ENCODE measurements at places on chromosomes 4 and X. TPM values are rescaled to one million over a fixed set of nuclear protein-coding genes. Genes with fewer than 3 reads are reported as not detected.

GSX2 gene
- not detected for total RNA-seq

SPANXC gene
- not detected for total RNA-seq

GLOD5 gene
- total RNA-seq: 0.27 TPM

LCORL gene
- total RNA-seq: 22.3 TPM

CORIN gene
- total RNA-seq: 0.33 TPM

VCX3B gene
- total RNA-seq: not detected

GRCh38 chr4:135244696-135245095, 1043.1 kb upstream of the PABPC4L start:
- H3K4me3 ChIP-seq: no peak overlapping the region
- H3K4me1 ChIP-seq: peaks cover 25% of the 10 kb centered on the region
- H3K36me3 ChIP-seq: no peaks in the 10 kb centered on the region
- H3K27ac ChIP-seq: no peak overlapping the region
- no peaks in the 10 kb centered on the region for H3K27me3 ChIP-seq

GRCh38 chr4:83010522-83011318, at the start of gene LIN54:
LIN54 (minus strand) TSS chr4:83010823; CDS start chr4:82984844, 25,979 bp downstream.
- H3K4me3 ChIP-seq: peak within 1 kb of the TSS; percentile 92
- H3K36me3 ChIP-seq: no peaks in the 10 kb centered on the region
- peak within 1 kb of the TSS; percentile 67 for H3K27ac ChIP-seq
- DNase-seq: peak; percentile 65
- peaks cover 13% of the 10 kb centered on the region for H3K27me3 ChIP-seq

DNA sequence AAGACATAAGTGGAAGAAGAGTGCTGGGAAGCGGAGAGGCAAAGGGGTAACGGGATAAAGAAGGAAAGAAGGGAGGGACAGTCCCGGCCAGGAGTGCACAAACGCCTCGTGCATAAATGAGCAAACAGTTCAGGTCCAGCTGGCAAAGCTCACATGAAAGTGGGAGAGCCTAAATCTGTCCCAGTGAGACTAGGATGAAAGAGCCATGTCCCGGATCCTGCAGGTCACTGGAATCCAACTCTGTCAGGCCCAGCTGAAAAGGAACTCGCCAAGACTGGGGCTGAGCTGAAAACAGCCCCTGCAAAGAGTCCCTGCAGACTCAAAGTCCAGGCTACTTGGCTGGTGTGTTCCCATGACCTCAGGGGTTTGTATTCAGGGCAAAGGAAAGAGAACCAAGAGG, 38.0 kb upstream of the CRMP1 start:
- H3K27me3 ChIP-seq: no peaks in the 10 kb centered on the region
- H3K4me1 ChIP-seq: peaks cover 26% of the 10 kb centered on the region

DNA sequence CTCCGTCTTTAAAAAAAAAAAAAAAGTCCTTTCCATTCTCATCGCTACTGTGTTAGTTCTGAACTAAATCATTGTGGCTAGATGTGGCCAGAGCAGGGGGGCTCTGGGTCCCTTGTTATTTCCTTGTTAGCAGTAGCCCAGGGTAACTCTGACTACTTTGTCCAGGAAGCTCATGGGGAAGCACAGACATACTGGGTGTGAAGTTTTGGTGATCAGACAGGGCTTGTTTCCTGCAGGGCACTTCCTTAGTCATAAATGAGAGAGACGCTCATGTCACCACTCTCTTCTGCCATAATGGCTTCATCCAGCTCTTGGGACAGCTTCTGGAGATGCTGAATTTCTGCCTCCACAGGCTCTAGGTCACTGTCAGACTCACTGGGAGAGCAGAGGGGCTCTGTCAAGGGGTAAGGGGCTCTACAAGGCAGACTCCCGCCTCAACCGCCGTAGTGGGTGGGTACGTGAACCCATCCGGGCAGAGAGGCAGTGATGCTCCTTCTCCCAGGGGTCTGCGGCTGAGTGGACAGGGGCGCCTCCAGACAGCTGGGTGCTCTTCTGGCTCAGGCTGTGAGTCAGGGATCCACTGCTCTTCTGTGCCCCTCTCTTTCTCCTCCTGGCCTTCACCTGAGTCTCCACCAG, 12.9 kb downstream of the STIM2 start:
- no peak for DNase-seq
- no peak overlapping the region for H3K4me3 ChIP-seq
- H3K27ac ChIP-seq: no peak overlapping the region
- H3K27me3 ChIP-seq: no peaks in the 10 kb centered on the region
- H3K36me3 ChIP-seq: no peaks in the 10 kb centered on the region
- peaks cover 9% of the 10 kb centered on the region for H3K4me1 ChIP-seq

- no peak overlapping the region for H3K4me3 ChIP-seq
- H3K4me1 ChIP-seq: no peaks in the 10 kb centered on the region
- H3K27ac ChIP-seq: no peak overlapping the region
- no peaks in the 10 kb centered on the region for H3K36me3 ChIP-seq
- no peaks in the 10 kb centered on the region for H3K27me3 ChIP-seq
- DNase-seq: no peak
Observed at GRCh38 chrX:10859353-10859752, 239.0 kb upstream of the MID1 start.

GRCh38 chr4:3193531-3194203, 55.3 kb upstream of the MSANTD1 start:
- no peak overlapping the region for H3K4me3 ChIP-seq
- no peak for DNase-seq
- no peak overlapping the region for H3K27ac ChIP-seq

DNA sequence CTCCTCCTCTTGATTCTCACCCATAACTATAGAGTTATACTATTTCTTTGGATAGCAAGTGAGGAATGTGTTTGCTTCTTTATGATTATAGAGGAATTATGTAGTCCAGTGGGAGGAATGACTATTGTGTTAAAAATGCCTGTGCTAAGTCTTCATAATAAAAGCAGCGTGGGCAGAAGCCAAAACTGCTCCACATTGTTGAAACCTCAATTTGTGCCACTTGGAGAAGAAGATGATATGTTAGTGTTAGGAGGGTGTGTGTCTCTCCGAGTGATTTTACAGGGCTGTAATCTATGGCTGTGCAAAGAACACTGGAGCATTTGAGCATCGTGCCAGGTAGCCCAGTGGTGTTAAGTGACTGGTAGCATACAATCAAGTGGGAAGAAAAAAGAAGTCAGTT, 74.3 kb downstream of the FRAS1 start:
- no peaks in the 10 kb centered on the region for H3K27me3 ChIP-seq
- no peak overlapping the region for H3K4me3 ChIP-seq
- H3K36me3 ChIP-seq: peaks cover 12% of the 10 kb centered on the region
- no peak for DNase-seq

DNA sequence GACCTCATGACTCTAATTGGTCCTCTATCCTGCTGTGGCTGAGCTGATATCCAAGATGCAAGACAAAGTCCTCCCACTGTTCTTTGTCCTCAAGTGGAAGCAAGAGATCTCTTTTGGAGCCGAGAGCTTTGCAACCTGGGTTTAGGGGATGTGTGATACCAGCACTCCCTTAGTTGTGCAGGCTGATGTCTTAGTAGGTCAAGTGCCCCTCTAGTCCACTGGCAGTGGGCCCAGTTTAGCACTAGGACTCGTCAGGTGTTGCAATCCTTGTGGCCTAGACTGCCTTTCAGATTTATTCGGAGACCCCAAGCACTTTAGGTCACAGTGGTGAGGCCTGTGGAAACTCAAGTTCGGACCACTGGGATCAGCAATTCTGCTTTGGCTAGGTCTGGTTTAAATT, 64.0 kb downstream of the GPRASP3 start:
- H3K36me3 ChIP-seq: peaks cover 14% of the 10 kb centered on the region
- H3K4me1 ChIP-seq: peaks cover 25% of the 10 kb centered on the region
- no peak for DNase-seq
- H3K27ac ChIP-seq: no peak overlapping the region
- H3K4me3 ChIP-seq: no peak overlapping the region
- no peaks in the 10 kb centered on the region for H3K27me3 ChIP-seq

DNA sequence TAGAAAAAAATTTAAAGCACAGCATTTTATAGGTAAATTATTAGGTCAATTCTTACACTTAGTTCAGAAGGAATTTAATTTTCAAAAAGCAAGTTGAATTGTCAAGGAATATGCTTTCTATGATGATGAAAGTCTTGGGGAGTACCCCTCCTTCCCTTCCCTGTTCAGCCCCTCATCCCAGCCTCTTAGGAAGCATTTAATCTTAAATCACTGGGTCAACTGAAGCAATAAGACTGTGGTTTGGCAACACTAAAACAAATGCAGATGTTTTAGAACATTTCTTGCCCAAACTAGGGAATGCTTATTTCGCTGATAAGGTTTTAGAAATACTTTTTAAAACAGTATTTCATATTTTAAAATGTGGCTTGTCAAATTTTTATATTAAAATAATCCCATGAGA, 19.1 kb upstream of the ARSJ start:
- peaks cover 24% of the 10 kb centered on the region for H3K4me1 ChIP-seq
- no peaks in the 10 kb centered on the region for H3K27me3 ChIP-seq
- no peak overlapping the region for H3K4me3 ChIP-seq
- no peaks in the 10 kb centered on the region for H3K36me3 ChIP-seq

GRCh38 chr4:54843106-54843505, 185.3 kb downstream of the KIT start:
- no peaks in the 10 kb centered on the region for H3K27me3 ChIP-seq
- H3K4me3 ChIP-seq: no peak overlapping the region

DNA sequence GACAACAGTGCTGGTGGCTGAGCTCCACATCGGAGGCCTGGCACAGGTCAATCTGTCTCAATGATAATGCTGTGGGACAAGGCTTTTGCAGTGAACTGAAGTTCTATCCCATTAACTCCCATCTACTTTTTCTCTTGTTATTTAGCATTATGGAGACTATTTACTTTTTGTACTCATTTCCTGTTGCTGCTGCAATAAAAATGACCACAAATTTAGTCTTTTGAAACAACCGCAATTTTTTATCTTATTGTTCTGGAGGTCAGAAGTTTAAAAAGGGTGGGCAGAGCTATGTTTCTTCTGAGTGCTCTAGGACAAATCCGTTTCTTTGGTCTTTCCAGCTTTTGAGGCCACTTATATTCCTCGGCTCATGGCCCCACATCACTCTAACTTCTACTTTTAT, 111.0 kb upstream of the PITX2 start:
- no peak for DNase-seq
- H3K4me1 ChIP-seq: 0 out of 2 replicates have a peak, but pooled peaks cover 2% of the 10 kb centered on the region
- H3K4me3 ChIP-seq: no peak overlapping the region
- H3K27me3 ChIP-seq: no peaks in the 10 kb centered on the region

- H3K4me3 ChIP-seq: no peak overlapping the region
- no peaks in the 10 kb centered on the region for H3K4me1 ChIP-seq
- no peak overlapping the region for H3K27ac ChIP-seq
- no peaks in the 10 kb centered on the region for H3K27me3 ChIP-seq
- no peak for DNase-seq
- H3K36me3 ChIP-seq: peaks cover 4% of the 10 kb centered on the region
Observed at GRCh38 chr4:8600686-8601085, 8.1 kb downstream of the CPZ start.

- no peaks in the 10 kb centered on the region for H3K36me3 ChIP-seq
- H3K27ac ChIP-seq: no peak overlapping the region
- no peaks in the 10 kb centered on the region for H3K27me3 ChIP-seq
Observed at GRCh38 chr4:181698221-181698620, 545.0 kb upstream of the TENM3 start.

GRCh38 chr4:89535251-89535650, 227.7 kb upstream of the GPRIN3 start:
- H3K27me3 ChIP-seq: no peaks in the 10 kb centered on the region
- H3K36me3 ChIP-seq: no peaks in the 10 kb centered on the region
- H3K27ac ChIP-seq: no peak overlapping the region

- no peaks in the 10 kb centered on the region for H3K36me3 ChIP-seq
- no peak within 1 kb of the TSS for H3K4me3 ChIP-seq
- no peak for DNase-seq
- no peak within 1 kb of the TSS for H3K27ac ChIP-seq
- H3K4me1 ChIP-seq: peaks cover 4% of the 10 kb centered on the region
- no peaks in the 10 kb centered on the region for H3K27me3 ChIP-seq
Observed at GRCh38 chrX:100874325-100874724, at the start of gene NOX1. NOX1 (minus strand) TSS chrX:100874359; CDS start chrX:100874139, 220 bp downstream.

GRCh38 chr4:136805617-136806016, 726.7 kb downstream of the PCDH18 start:
- no peak for DNase-seq
- peaks cover 41% of the 10 kb centered on the region for H3K4me1 ChIP-seq
- no peak overlapping the region for H3K27ac ChIP-seq

DNA sequence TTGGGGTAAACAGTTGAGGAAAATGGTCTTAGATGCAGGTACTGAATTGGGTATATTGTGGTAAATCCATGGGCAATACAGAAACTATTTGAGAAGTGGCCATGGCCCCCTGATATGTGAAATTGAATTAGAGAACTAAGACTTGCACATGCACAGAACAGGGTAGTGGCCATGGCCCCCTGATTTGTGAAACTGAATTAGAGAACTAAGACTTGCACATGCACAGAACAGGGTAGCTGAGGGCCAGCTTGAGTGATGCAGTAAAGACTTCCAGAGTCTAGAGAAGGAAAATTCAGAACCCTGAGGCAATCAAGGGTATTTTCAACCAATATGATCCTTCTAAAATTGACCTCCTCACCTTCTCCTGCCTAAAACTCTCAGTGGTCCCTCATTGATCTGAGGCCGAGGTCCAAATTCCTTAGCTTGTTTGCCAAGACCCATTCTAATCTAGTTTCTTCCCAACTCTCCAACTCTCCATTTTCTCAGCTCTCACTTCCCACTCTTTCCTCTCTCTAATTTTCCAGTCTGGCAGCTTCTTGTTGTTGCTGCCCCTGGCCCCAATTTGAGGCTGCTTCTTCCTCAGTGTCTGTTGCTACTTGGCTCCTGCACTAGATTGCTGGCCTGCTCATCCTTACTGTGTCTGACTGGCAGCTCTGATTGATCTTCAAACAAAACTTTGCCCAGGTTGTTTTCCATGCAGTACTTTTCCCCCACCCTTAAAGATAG, 72.4 kb downstream of the FRAS1 start:
- no peaks in the 10 kb centered on the region for H3K27me3 ChIP-seq
- peaks cover 14% of the 10 kb centered on the region for H3K36me3 ChIP-seq
- H3K27ac ChIP-seq: peak overlapping the region; percentile 71
- DNase-seq: no peak
- H3K4me1 ChIP-seq: peaks cover 48% of the 10 kb centered on the region

- no peak for DNase-seq
- no peaks in the 10 kb centered on the region for H3K27me3 ChIP-seq
- H3K4me1 ChIP-seq: peaks cover 8% of the 10 kb centered on the region
- H3K4me3 ChIP-seq: no peak overlapping the region
- H3K27ac ChIP-seq: no peak overlapping the region
Observed at GRCh38 chr4:105198541-105198940, 51.9 kb downstream of the TET2 start.

DNA sequence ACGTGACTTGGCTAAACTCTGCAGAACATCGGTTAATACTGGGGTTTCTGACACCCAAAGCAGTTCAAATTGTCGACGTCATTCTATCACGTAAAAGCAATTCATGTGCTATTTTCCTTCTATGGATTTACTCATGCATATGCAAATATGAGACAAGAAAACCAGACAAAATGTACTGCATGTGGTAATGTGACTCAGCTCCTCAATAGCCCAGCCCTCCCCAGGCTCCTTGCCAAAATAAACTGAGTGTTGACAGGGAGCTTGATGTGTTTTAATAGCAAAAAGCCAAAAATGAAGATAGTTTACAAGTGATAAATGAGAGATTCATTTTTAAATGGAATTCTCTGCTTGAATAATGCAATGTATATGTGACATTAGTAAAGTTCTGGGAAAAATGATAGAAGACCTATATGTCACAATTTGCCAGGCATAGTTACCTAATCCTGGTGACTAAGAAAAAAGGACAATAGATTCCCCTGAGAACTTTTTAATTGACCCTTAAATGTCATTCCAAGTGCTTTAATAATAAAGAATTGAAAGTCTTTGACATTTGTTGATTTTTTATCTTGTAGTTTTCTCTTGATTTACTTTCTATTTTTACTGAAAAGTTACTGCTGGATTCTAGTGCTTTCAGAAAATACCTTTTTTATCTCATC, 1700.6 kb upstream of the TENM3 start:
- DNase-seq: no peak
- H3K36me3 ChIP-seq: no peaks in the 10 kb centered on the region
- H3K27me3 ChIP-seq: no peaks in the 10 kb centered on the region
- H3K4me1 ChIP-seq: peaks cover 53% of the 10 kb centered on the region
- peak overlapping the region; percentile 58 for H3K27ac ChIP-seq

GRCh38 chr4:17468619-17469221, 43.2 kb downstream of the QDPR start:
- no peak overlapping the region for H3K27ac ChIP-seq
- H3K27me3 ChIP-seq: no peaks in the 10 kb centered on the region
- H3K36me3 ChIP-seq: no peaks in the 10 kb centered on the region

All from WTC11 (cell line).